Urinary bladder (tissue), 4 donors: ENCODE measurements at places on chromosomes 3 and 15.

- DNase-seq = no peak
These were observed 186.7 kb downstream of the UACA start for GRCh38 chr15:70576696-70577095.

- DNase-seq = no peak
These were observed 45.9 kb downstream of the SLC12A8 start for GRCh38 chr3:125166599-125167136.

DNA sequence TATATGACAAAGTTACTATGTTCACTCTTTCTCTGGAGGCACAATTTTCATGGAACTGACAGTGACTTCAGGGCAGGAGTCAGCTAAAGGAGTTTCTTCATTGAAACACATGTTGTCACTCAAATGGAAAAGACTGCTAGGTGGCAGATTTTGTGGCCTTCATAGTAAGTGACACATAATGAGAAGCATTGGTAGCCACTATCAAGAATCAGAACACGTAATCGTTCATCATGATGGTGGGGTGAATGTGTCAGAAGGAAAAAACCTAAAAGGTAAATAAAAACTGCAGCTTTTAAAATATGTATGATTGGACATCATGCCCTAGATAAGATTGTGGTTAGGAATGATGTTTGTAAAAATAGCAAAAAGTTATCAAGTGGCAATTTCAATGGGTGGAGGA is 1491.0 kb downstream of the SI start:
- no peak for DNase-seq

GRCh38 chr3:139541532-139542288 is 2.2 kb upstream of the RBP1 start:
- DNase-seq = no peak

GRCh38 chr3:105944276-105944675 is 75.5 kb upstream of the CBLB start:
- DNase-seq = no peak

- no peak for DNase-seq
These were observed 3.3 kb upstream of the LRTM1 start for GRCh38 chr3:54931182-54931581.

DNA sequence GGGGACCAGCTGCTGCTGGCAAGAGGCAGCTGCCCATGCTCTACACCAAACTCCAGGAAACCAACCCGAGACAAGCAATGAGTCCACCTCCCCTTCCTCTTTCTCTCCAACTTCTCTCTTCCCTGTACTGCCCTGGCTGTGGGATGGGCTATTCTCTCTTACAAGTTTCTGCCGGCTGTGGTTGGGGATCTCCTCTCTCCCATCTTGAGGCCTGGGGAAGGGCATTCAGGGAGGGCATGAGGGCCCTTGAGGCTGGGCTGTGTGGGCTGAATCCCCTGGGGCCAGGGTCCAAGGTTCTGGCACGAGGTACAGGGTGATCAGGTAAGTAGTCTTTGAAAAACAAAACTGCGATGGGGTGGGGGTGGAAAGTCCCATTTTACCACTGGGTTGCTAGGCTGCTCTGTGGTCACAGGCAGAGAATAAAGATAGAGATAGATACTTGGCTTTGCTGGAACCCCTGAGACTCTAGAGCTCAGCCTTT is 32.3 kb upstream of the CTSH start:
- no peak for DNase-seq
